ENCODE measurements at places on chromosomes 5 and 9.

DNA sequence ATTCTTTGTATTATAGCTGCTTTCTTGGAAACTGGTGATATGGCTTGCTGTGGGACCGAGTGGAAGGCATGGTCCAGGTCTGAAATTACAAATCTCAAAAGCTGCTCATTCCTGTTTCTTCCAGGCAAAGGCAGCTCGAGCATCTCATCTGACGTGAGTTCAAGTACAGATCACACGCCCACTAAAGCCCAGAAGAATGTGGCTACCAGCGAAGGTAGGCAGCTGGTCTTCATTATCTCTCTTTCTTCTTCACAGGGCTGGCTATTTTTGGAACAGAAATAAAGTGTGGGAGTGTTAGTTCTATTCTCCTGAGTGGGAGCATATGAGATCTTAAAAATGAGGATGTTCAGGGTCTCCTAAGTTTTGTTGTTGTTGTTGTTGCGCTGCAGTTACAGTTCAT lies 115.9 kb downstream of the FBXL7 start:
- no peak for DNase-seq

GRCh38 chr5:168318240-168318639 lies 26.8 kb downstream of the WWC1 start:
- DNase-seq = no peak

- no peak for DNase-seq
Measured at GRCh38 chr5:94702729-94703128, 84.3 kb downstream of the SLF1 start.

DNA sequence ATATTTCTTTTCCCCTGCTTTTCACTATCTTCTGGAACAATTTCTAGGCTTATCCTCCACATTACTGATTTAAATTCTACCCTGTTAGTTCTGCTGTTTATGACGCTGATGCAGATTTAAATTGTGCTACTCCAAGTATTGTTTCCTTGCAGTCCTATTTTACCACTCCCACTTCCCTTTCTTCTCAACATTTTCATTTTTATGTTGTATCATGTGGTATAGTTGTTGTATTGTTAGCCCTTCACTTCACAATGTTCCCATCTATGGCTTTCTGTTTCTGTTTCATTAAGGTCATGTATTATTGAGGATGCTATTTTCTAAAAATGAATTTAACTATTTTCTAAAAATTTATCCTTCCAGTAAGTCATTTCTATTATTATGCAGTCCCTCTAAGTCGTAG lies 254.4 kb downstream of the NDUFS4 start:
- DNase-seq = no peak

DNA sequence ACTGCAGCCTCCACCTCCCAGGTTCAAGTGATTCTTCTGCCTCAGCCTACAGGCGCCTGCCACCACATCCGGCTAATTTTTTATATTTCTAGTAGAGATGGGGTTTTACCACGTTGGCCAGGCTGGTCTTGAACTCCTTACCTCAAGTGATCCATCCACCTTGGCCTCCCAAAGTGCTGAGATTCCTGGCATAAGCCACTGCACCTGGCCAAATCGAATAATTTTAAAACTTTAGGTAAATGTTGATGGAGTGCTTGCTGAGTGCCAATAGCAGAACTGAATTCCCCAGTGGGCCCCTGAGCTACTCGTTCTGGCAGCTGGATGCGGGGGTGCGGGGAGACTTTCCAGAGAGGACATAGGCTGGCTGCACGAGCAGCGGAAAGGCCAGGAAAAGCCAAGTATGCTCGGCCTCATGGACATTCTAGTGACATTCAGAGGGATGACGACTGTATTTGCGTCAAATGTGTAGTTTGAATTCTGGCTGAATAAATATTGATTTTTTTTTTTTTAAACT lies 16.8 kb downstream of the TRAF2 start:
- no peak for DNase-seq

DNA sequence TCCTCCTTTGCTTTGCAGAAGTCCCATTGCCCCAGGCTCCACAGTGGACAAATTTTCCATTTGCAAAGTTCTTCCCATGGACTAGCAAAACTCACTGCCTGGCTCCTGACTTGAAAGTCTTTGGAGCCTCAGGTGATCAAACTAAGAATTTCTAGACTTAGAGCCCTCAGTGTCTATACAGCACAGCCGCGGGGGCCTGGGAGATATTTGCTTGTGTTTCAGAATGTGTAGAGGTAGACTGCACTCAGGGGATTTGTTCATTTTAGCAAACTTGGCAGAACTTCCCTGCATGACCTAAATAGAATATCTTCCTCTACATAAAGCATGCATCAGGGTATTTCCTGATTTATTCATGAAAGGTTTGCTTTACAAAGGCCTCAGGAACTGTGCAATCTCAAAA lies 384.2 kb upstream of the ZNF462 start:
- DNase-seq = no peak

- DNase-seq = no peak
Measured at GRCh38 chr5:112979723-112980122, 3.1 kb downstream of the DCP2 start.

GRCh38 chr5:54171645-54172384 lies 138.6 kb downstream of the ARL15 start:
- no peak for DNase-seq

DNA sequence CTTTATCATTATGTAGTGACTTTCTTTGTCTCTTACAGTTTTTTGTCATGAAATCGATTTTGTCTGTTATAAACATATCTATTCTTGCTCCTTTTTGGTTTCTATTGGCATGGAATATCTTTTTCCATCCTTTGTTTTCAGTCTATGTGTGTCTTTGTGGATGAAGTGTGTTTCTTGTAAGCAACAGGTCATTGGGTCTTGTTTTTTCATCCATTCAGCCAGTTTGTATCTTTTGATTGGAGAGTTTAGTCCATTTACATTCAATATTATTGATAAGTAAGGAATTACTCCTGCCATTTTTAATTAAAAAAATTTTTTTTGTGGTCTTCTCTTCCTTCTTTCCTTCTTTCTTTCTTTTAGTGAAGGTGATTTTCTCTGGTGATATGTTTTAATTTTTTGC lies 194.1 kb downstream of the GDNF start:
- no peak for DNase-seq

DNA sequence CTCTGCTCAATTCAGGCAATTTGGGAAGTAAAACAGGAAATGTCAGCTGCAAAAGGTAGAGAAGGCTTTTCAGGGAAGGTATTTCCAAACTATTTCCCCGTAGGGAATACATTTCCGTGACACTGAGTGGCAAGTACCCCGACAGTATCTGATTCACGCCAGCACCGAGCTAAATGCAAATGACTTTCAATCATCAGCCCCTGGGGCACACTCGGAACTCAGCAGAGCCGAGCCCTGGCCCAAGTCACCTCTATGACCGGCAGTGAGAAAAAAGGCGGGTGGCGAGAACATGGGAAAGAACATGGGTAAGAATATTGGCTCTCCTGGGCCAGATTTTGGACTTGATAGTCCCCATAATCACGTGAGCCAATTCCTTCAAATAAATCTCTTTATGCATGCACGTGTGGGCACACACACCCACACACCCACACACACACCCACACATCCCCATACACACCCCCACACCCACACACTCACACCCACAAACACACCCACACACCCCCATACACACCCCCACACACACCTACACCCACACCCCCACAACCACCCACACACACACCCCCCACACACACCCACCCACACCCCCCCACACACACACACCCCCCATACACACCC lies 43.0 kb downstream of the COL23A1 start:
- DNase-seq = no peak

- no peak for DNase-seq
Measured at GRCh38 chr5:36177715-36178523, 26.0 kb downstream of the SKP2 start.

DNA sequence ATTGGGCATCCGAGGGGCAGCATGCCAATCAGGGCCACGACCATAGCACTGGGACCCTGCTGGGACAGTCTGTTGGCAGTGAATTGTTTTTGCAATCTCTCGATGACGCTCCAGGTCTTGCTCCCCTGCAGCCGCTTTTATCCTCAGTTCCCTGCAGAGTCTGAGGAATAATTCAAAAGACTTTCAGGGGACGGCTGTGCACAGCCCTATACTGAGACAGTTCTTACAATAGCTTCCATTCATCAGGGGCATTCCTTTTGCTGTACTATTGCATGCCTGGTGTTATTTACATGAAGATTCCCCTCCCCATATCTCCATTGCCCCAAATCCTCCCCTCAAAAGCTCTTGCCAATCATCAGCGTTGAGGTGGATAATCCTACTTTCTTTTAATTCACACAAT lies 163.3 kb upstream of the WWC1 start:
- no peak for DNase-seq

DNA sequence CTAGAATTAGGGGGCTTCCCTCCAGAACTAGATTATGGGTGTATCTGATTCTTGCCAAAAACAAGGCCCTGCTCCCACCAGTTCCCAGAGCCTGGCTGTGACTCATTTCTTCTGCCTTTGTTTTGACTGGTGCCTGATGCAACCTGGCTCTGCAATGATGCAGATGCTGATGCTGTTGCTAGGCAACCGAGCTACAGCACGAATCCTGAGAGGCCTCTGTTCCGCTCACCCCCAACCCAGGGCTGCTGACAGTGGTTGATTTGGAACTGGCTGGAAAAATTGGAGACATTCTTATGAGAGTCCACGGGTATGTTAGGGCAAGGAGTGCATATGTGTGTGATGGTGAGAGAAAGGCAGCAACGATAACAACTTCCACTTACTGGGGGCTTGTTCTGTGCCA lies 100.3 kb downstream of the NSG2 start:
- DNase-seq = no peak

DNA sequence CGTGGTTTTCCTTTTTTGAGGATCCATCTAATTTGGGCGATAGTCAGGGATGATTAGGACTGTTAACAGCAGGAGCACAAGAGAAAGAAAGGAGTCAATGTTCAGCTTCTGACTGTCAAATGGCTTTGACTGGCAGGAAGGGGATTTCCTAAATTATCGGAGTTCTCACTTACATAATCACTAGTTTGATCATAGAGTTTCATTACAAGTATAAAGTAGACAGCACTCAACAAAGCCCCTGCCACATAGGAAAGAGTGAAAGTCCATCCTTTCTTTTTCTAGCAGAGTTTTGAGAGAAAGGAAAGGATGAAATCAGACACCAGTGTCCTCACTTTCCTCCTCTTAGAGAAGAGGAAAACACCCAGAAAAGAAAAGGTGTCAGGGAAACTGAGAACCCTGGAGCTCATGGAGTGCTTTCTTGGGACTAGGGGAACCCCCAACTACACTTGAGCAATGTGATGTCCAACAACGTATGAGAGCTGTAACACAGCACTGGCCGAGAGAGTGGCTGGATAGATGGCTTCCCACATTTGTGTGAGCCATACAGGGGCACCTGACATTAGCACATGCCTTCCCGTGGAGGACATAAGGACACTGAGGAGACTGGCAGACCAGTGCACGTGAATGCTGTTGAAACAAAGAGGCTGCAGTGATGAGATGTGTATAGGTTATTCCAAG lies 26.0 kb upstream of the LPAR1 start:
- no peak for DNase-seq

DNA sequence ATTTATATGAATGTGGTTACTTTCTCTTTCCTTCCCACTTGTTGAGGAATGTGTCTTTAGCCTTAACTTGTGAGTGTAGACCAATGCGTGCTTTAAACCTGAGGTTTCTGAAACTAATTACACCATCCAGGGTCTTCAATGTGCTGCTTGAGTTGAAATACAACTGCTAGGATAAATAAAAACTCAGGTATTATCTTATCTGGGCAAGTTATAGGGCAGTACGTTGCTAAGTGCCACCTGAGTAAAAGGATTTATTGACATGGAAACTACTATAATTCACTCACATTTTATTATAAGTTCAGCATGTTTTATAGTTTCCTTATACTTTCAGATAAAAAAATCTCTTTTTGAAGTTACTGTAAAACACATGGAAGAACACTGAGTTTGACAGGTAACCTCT lies 1136.8 kb upstream of the NUDT12 start:
- DNase-seq = no peak

GRCh38 chr5:56202483-56202882 lies 30.6 kb downstream of the ANKRD55 start:
- DNase-seq = no peak

DNA sequence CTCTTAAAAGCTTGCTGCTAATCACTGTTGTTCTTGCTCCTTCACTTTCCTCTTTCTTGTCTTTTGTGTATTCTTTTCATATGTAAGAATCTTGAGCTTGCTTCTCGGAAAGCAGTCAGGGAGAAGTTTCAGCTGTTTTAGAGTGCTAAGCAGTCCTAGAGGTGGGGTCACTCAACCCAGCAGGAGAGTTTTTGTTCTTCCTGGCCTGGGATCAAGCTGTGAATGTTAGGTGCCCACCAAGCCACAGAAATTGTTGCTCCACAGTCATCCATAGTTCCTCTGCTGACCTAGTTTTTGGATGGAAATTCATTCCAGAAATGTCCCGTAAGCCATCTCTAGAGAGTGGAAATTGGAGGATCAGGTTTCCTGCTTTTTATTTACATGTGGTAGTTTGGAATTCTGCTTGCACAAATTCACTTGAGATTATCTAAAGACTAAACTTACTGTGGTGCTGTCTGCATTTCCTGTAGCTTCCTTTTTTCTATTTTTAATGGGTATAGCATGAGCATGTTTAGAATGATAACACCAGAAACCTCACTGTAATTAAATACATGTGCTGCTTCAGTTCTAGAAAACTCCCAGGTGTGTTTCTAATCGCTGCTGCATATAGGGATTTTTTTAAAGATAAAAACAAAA lies 108.7 kb downstream of the MAST4 start:
- DNase-seq = no peak

DNA sequence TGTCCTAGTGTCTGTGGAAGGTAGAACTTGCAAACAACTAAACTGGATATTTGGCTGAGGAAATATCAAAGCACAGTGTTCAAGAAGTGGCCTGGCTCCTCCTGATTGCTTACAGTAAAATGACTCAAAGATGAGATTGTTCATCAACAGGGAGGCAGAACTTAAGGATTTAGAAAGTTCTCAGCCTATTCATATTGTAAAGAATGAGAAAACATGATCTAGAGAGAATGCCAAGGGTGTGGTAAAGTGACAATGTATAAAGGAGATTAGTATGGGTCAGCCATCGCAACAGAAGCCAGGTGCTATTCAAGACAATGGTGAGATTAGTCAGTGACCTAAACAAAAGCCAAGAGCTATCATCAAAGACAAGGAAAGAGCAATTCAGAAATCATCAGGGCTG lies 372.3 kb downstream of the SPOCK1 start:
- DNase-seq = no peak

DNA sequence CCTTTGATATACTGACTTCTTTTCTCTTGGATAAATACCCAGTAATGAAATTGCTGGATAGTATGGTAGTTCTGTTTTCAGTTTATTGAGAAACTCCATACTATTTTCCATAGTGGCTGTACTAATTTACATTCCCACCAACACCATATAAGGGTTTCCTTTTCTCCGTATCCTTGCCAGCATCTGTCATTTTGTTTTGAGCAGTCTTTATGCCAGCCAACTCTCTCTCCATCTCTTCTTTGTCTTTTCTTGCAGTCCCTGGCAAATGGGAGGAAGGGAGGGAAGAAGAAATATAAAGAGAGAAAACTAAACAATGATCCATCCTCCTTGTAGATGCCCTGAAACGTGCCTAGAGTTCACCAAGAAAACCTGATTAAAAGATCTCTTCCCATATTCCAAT lies 9.6 kb upstream of the VLDLR start:
- DNase-seq = no peak

GRCh38 chr9:86549920-86550319 lies 195.7 kb upstream of the TUT7 start:
- no peak for DNase-seq

- no peak for DNase-seq
Measured at GRCh38 chr5:73387149-73387591, 61.4 kb downstream of the FOXD1 start.

Data from activated gamma-delta T cell (primary cell).